ENCODE measurements at places on chromosomes 4 and X. TPM values are rescaled to one million over a fixed set of nuclear protein-coding genes. Genes with fewer than 3 reads are reported as not detected.

DNA sequence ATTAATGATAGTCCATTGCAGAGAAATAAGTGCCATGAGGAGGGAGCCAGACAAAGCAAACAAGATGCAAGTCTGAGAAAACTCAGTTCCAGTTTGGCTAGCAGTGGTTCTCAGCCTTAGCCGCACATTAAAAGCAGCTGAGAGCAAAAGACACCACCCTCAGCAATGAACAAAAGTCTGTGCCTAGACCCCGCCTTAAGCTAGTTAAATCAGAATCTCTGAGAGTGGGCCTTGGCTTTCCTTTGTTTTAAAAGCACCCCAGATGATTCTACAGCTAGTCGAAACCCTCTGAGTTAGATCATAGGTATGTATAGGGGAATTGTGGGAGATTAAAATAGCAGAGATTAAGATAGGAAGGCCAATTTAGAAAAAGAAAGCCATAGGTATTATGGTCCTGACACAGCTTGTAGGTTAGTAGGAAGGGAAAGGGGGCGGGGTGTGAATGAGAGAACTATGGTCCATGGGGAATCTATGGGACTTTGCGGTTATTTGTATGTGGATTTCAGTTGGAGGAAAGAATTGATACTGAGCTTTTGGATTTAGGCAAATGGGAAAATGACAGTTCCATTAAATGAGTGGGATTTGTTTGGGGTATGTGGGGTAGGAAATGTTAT lies 12.0 kb downstream of the SPRY1 start:
- DNase-seq, result no peak

GRCh38 chrX:10111364-10112148 lies 45.2 kb upstream of the CLCN4 start:
- DNase-seq, result no peak

- peak; percentile 2 for DNase-seq
Observed at GRCh38 chrX:150372280-150372679, 9.2 kb downstream of the MAMLD1 start.

Gene UCP1
- not detected for total RNA-seq

DNA sequence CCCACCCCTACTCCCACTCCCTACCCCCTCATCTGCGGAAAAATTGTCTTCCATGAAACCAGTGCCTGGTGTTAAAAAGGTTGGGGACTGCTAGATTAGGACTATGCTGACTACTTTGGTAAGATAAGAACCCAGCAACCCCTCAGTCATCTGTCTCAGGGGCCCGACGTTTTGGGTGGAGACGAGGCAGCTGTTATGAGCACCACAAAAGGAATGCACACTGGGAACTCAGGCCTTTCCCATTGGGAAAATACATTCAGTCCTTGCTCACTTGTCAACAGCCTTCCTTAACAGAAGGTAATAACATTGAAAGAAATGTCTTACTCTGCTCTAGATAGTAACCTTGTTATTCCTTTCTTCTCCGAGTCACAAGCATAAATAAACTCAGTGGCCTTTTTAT lies 310.8 kb downstream of the AFF2 start:
- no peak for DNase-seq

DNA sequence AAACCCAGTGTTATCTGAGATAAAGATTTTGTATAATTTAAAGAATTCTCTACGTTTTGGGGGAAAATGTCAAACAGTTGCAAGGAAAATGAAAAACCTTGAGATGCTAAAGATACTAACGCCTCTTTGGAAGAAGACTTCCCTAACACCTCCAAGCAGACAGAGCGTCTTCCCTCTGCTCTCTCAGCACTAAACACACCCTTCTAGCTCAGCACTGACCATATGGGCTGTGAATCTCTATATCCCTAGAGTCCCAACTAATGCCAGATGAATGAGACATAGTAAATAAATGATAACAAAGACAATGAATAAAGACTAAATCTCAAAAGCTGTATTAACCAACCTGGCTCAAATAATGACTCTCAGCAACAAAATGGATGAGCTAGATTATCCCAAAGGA lies 13.3 kb downstream of the FUNDC1 start:
- DNase-seq, result peak; percentile 23

Gene LONRF3
- 3.3 TPM for total RNA-seq

Gene SLC34A2
- total RNA-seq, result 0.54 TPM

DNA sequence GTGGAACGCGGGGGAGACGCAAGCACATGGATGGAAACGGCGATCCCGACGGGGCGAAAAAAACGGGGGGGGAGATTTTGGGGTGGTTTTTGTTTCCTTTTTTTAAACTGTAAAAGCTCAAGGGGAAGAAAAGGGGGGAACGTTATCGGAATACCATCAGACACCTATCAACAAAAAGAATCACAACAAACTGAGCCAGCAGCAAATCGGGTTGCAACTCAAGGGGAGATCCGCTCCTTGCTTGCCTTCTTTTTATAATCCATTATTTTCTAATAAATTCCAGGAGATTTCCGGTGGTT lies 616 bp downstream of the MAML3 start:
- DNase-seq, result no peak

DNA sequence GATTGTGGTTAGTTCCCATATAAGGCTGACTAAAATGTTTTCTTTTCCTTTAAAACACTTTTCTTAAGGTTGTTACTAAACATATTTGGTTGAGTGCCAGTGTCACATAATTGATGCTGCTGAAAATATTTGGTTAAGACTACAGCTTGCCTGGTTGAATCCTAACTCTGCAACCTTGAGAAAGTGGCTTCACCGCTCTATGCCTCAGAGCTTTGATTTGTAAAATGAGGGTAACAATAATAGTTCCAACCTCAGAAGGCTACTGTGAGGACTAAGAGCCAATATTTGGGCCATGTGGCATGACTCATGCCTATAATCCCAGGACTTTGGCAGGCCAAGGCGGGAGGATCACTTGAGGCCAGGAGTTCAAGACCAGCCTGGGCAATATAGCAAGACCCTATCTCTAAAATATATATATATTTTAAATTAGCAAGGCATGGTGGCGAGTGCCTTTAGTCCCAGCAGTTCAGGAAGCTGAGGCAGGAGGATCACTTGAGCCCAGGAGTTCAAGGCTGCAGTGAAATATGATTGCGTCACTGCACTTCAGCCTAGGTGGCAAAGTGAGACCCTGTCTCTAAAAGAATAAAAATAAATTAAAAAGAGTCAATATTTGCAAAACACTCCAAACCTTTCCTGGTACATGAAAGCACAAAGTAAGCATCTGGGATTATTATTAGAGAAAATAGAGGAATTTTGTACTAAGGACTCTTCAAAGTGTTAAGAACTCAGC lies 7.1 kb upstream of the NEIL3 start:
- DNase-seq, result no peak

Gene FAM236B
- total RNA-seq, result not detected

DNA sequence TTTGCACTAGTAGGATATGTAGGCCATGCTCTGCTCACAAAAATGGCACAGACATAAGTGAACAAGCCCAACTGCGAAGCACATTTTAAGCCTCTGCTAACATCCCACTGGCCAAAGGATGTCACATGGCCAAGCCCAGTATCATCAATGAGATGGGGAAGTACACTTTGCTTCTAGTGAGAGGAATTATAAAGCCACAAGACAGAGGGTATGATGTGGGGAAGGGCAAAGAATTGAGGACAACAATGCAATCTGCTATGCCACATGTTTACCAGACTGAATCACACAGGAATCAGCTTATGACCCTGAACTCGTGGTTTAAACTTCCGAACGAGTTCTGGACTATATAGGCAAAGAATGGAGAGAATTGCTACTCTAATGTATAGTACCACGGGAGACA lies 39.1 kb downstream of the SUPT20HL1 start:
- no peak for DNase-seq

Gene ARSJ
- 0.64 TPM for total RNA-seq

DNA sequence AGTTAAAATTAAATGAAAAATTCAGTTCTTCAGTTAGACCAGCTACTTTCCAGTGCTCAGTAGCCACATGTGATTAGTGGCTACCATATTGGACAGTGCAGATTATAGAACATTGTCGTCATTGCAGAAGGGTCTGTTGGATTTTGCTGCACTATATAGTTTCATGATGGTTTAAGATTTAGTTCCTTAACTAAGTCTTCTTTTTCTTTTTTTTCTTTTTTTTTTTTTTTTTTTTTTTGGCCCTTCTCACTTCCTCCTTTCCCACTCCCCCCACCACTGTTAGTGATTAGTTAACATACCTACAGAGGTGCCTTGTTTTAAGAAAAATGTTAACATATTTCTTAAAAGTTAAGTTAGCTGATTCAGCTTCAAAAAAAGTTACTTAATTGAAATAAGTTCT lies 9.0 kb downstream of the RAB9A start:
- no peak for DNase-seq

Gene ETDB
- not detected for total RNA-seq

Measured in cerebellum (tissue), 4 donors.